ENCODE measurements at places on chromosomes 12 and 14. TPM values are rescaled to one million over a fixed set of nuclear protein-coding genes. Genes with fewer than 3 reads are reported as not detected.

Gene CPNE6
- not detected for polyA plus RNA-seq

Gene KERA
- not detected for polyA plus RNA-seq

Gene TNFAIP2
- polyA plus RNA-seq: not detected

Gene ISCA2
- polyA plus RNA-seq: 71.8 TPM

Gene SLC8A3
- not detected for polyA plus RNA-seq

Gene LRRC9
- not detected for polyA plus RNA-seq

Gene PROX2
- polyA plus RNA-seq: not detected

Gene PZP
- not detected for polyA plus RNA-seq

Gene MMAB
- 21.7 TPM for polyA plus RNA-seq

Gene CFL2
- polyA plus RNA-seq: 9.3 TPM

Gene MMP17
- polyA plus RNA-seq: 3.4 TPM

Gene KRT83
- not detected for polyA plus RNA-seq

Gene ACVRL1
- polyA plus RNA-seq: not detected

Gene PAX9
- polyA plus RNA-seq: not detected

Gene ADGRD1
- 0.50 TPM for polyA plus RNA-seq

Gene PLCZ1
- not detected for polyA plus RNA-seq

Gene VWF
- 0.11 TPM for polyA plus RNA-seq

Gene CLEC2A
- polyA plus RNA-seq: not detected

Gene CYP46A1
- not detected for polyA plus RNA-seq

Gene GPRC5A
- not detected for polyA plus RNA-seq

Gene CMKLR1
- polyA plus RNA-seq: 0.64 TPM

Gene HOTAIR
- polyA plus RNA-seq: not detected

Gene CEBPE
- not detected for polyA plus RNA-seq

Gene UNC119B
- polyA plus RNA-seq: 4.9 TPM

Gene GNG2
- 68.8 TPM for polyA plus RNA-seq

Gene CCDC59
- 109 TPM for polyA plus RNA-seq

Gene UBC
- polyA plus RNA-seq: 1,893 TPM

Gene LYZ
- 9.2 TPM for polyA plus RNA-seq

Gene GARIN6
- not detected for polyA plus RNA-seq

Gene NIN
- polyA plus RNA-seq: 76.5 TPM

Gene FOXN4
- polyA plus RNA-seq: not detected

Gene ARL6IP4
- polyA plus RNA-seq: 296 TPM

Gene IL26
- not detected for polyA plus RNA-seq

Gene MANSC1
- 0.23 TPM for polyA plus RNA-seq

Gene OR6C68
- not detected for polyA plus RNA-seq
